ENCODE measurements at places on chromosomes 2 and 18.

DNA sequence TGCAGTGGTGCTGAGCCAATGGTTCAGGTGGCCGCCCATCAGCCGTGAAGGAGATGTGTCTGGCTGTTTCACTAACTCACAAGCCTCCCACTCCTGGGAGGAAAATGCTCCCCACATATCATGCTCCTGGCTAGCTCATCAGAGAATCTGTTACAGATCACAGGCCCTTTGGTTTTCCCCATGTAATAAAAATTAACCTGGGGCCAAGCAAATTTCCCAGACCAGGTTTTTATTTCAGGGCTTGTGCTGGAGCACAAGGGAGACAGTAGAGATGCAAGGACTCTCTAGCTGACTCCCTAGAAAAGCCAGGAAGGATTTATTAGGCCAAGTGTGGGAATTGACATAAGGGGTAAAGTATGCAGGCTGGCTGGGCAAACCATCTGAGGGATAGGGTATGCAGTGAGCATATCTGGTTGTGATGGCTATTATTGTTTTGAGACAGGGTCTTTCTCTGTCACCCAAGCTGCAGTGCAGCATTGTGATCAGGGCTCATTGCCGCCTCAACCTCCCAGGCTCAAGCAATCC, 40.6 kb upstream of the CCBE1 start:
- no peak for DNase-seq

GRCh38 chr2:218284106-218284811, 8.0 kb downstream of the TMBIM1 start:
- no peak for DNase-seq

- DNase-seq, result no peak
These were observed 56.6 kb downstream of the FAM228A start for GRCh38 chr2:24231461-24231881.

GRCh38 chr2:95041824-95042442, 16.4 kb downstream of the MAL start:
- no peak for DNase-seq

DNA sequence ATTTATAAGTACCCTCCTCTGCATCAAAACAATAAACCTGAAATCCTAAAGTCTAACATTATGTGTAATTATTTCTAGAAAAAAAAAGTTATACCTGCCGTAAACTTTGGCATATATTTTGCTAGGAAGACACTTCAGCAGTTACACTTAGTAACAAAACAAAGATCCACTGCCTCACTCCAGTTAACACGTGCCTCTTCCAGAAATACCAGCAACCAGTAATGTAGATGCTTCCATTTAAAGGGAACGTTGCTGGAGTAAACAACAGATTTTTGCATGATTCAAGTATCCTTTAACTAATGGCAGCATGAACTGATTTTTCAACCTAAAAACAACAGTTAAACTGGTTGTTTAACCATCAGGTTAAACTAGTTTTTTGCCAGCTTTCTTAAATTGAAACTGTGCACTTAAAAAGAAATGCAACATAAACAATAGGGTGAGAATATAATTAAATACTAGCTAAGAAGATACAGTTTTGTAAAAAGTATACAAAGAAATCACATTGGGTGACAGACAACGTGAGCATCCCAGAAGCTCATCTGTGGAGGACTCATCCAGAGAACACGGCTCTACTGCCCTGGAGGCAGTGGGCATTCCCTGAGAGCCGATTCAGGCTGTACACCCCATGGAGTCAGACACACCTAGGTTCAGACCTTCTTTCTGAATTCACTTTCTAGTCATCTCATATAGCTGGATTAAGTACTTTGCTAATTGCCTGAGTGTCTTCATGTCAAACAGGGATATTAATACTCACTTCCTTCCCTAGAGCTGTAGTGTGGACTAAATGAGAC, 22.3 kb downstream of the MGAT4A start:
- no peak for DNase-seq

DNA sequence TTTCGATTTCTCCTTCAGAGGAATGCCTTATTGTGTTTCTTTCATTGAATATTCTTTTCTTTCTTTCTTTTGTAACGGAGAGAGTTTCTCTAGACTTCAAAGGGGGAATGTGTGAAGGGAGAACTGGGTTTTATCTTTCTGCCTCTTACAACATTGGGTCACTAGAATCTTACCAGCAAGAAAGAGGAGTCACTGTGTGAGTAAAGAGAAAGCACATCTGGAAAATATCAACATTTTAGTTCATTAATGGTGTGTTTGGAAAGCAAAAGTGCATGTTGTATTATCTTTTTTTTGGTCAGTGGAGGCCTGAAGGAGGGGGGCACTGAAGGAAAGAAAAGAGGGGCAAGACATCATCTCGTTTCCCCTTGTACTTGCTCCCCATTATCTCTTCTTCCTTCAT, 86.6 kb upstream of the THOC1 start:
- DNase-seq, result no peak

DNA sequence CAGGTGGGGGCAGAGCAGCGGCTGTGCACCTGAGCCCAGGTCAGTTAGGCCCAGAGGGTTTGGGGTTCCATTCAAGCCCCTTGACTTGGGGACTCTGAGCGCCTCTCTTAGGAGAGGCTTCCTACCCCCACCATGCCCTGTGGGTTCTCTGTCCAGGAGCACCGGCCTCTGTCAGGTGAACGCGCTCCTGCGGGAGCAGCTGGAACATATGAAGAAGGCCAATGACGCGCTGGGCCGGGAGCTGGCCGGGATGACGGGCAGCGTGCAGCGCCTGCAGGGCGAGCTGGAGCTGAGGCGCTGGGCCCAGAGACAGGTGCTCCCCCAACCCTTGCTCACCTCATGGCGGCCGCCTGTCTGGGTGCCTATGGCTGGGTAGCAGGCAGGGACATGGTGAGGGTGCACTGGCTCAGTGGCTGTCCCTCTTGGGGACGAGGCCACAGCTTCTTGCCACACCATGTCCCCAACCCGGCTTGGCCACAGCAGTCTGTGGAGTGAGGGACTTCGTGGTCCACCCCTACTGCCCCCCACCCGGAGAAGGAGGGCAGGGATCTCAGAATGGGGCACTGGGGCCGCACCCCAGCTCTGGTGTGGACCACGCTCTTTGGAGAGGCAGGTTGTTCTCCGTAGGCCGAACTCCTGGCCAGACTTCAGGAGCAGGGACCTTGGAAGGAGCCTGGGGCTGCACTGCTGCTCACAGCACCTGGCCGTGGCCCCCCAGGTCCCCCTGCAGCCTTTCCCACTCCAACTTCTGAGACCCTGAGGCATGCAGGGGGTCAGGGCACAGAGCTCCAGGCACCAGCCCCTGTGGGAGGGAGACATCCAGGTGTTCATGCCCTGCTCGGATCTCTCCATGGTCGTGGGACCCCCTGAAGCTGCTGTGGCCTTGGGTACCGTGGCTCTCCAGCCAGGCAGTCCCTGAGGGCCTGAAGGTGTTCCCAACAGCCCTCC, 19.7 kb downstream of the CROCC2 start:
- no peak for DNase-seq

DNA sequence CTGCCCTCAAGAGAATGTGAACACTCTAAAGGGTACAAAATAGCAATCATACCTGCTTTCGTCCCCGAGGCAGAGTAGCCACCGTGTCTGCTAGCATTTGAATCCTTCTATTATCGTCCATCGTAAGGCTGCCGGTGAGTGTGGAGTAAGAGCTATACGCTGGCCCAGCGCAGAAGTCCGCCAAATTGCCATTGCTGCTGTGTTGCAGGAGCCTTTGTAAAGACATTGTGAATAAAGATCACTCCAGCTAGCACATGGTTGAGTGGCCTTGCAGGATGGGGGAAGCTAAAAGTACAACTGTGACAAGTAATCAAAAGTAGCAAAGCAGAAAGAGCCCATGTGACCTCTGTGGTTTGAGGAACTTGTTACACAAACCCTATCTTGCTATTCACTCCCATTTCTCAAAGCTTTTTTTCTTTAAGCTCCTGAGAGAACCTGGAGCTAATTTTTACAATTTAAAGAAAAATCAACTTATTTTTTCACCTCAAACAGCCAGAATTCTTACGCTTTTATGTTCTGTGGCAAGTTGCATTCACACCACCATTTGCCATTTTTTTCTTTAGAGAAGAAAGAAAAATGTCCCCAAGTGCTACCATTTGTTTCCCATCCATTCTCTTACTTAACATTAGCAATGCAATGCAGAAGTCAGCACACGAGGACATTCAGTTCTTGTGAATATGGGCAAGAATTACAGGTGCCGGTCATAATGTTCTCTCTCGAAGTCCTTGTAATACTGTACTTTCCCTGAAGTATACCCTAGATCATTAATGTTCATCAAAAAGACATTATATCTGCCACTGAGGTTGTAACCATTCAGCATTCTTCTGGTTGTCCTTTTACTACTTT, at the start of gene CYTIP:
Gene CYTIP, minus strand, starts transcription at position 295 of the 846 bp plus-strand sequence. Its CDS starts 69 bp downstream, at position 226.
- peak; percentile 82 for DNase-seq

DNA sequence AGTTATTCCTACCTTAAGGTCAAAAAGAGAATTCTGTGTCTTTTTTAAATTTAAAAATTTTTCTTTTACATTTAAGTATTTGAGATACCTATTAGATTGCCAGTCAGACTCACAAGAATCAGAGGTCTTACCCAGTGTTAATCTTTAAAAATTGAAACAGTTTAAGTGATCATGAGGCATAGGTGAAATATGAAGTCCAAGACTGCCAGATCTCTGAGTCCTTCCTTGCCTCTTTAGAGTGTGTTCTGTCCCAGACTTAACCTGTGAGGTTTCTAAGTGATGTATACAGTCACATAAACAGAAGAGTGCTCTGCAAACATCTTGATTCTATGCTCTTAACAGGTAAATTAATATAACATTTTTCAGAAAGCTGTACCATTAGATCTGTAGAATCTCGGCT, 40.6 kb downstream of the ACTR3 start:
- no peak for DNase-seq

GRCh38 chr2:157364257-157364974, 38.8 kb upstream of the ERMN start:
- DNase-seq, result no peak

DNA sequence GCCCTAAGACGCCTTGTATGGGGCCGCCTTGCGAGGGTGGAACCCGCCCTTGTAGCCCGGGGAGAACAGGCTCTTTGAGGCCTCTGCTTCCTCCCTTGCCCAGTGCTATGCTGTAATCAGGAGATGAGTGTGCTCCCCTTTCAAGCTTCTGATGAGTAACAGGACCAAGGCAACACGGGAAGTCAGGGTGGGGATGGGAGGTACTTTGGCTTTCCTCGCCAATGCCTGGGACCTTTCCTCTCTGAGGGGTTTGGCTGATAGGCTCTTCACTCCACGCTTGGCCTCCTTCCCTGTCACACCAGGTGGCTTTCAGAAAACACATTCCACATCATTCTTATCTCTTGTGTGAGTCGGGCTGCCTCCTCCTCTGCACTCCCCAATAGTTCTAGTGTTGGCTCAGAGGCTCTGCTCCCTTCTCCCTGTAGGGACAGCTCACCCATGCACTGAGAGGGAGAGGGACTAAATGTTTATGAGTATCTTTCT, 223.7 kb upstream of the TRIB2 start:
- no peak for DNase-seq

GRCh38 chr18:75139226-75139911, 69.6 kb downstream of the PTGR3 start:
- DNase-seq, result no peak

DNA sequence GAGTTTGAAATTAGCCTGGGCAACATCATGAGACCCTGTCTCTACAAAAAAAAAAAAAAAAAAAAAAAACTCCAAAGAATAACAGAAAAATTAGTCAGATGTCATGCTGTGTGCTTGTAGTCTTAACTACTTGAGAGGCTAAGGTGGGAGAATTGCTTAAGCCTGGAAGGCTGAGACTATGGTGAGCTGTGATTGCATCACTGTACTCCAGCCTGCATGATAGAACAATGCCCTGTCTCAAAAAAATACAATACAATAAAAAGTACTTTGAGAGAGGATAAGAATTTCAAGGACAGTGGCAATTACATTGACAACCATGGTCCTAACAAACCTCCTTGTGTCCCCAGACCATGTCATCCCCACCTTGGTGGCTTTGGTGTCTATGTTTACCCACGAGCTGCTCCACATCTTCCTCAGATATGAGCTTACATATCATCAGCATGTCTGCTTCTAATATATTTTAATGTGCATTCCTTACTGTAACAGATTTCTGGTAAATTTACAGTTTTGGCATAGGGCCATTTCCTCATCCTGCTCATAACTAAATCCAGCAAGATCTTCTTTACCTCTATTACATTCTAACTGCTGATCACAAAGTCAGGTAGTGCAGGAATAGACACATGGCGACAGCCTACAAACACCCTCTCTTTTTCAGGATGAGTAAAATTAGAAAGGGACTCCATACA, 437.7 kb upstream of the HNRNPA3 start:
- no peak for DNase-seq

DNA sequence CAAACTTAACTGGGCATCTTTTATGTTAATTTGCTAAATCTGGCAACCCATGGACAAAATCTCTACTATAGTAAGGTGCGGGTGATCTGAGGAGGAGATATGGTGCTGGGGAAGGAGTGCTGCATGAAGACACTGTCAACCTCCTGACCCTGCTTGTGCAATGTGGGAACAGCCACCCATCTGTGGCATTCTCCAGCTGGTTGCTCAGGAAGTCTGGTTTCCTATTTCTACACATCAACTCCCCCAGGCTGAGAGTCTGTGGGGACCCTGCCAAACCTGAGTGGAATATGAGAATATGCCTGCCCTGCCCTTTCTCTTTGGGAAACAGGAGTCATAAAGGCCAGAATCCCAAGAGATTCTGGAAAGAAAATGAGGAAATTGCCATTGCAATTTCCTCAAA, 60.1 kb upstream of the PAX3 start:
- peak; percentile 94 for DNase-seq

DNA sequence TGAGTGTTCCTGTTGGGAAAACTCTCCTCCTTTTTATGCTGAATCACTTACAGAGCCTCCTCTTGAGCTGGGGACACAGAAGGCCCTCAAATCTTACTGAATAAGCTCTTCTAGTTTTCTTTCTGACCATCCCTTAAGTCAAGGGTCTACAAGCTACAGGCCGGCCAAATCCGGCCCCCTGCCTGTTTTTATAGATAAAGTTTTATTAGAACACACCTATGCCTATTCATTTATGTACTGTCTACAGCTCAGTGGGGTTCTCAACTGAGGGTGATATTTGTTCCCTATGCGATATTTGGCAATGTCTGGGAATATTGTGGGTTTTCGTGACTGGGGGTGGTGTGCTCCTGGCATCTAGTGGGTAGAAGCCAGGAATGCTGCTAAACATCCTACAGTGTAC, 14.0 kb downstream of the CDC42EP3 start:
- DNase-seq, result no peak

DNA sequence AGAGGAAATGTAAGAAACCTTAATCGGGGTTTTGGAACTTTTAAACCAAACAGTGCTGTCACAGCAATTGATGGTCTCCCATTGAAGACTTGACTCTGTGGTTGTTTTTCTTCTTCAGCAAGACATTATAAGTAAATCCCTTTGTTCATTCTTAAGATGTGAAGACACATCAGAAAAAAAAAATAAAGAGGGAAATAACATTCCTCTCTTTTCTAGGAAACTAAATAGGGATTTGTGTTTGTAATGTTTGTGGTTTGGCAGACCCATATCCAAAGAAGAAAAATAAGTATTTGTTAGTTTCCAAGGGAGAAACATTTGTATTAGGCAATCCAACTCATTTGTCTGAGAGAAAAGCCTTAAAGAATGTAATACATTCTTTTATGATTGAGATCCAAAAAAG, 359.9 kb downstream of the DSC3 start:
- DNase-seq, result no peak

GRCh38 chr2:128032092-128032491, 4.2 kb upstream of the SAP130 start:
- DNase-seq, result no peak

GRCh38 chr2:12584338-12584737, 132.4 kb upstream of the TRIB2 start:
- DNase-seq, result no peak
